ENCODE measurements at places on chromosomes 7 and 10. TPM values are rescaled to one million over a fixed set of nuclear protein-coding genes. Genes with fewer than 3 reads are reported as not detected.

The FRMD4A gene
- 162 TPM for total RNA-seq

- no peak for DNase-seq
Observed at GRCh38 chr7:33885290-33886148, 19.8 kb upstream of the BMPER start.

The PNLIPRP2 gene
- total RNA-seq: not detected

GRCh38 chr10:107415446-107415845 lies 250.9 kb upstream of the SORCS1 start:
- no peak for DNase-seq

The NUDCD3 gene
- total RNA-seq: 90.9 TPM

DNA sequence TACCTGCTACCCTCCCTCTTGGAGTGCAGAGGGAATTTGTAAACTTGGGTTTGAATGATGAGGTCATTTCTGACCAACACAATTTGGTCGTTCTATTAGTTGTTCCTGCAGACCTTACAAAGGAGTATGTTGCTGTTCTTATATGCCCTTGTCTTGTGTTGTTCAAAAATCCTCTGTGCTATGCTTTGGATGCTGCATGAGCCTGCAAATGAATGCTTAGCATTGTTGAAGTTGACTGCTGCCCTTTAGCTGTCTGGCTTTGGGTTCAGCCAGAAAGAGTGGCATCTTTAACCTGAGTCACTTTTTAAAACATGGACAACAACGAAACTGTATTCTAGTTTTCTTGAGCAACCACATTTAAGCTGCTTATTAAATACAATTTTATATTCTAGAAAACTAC lies 80.3 kb downstream of the SND1 start:
- no peak for DNase-seq

GRCh38 chr10:113047151-113047550 lies 97.1 kb downstream of the TCF7L2 start:
- no peak for DNase-seq

GRCh38 chr10:13099666-13100348 lies at the start of gene OPTN:
TSS of gene OPTN (plus strand) at chr10:13100163. CDS start at chr10:13109123, 8,960 bp downstream.
- DNase-seq: no peak

DNA sequence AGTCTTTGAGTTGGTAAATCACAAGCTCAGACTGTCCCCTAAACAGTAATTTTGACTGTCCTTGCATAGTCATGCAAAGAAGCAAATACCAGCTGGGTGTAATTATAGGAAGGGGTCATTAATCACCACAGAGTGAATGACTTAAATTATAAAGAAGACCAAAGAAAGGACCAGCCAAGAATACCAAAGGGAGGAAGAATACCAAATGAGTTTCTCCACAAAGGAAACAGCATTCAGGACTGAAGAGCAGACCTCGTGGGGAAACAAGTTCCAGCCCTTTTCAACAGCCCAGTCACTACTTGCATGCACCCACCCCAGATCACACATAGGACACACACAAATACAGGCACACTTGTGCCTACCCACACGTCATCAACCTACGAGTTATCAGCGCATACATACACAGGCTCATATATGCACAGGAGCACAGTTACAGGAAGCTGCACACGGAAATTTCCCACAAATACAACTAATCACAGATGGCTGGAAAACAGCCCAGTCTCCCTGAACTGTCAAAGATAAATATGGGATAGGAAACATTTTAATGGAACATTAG lies 77.6 kb downstream of the DENND2A start:
- DNase-seq: no peak

DNA sequence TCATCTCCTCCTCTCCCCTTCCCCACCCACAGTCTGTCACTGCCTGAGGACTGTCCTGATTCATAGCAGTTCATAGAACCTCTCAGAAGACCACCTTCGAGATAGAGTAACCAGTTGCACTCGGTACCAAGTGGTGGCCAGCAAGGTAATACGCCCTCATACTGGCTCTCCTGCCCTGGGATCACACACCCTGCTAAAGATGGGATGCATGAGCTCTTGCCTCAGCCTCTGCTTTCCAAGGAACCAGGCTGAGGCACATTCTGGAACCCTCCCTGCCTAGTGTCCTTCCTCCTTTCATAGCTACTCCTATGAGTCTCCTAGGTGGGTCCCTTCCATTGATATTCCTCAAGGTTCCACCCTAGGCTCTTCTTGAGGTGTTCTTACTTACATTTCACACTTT lies 15.5 kb downstream of the CFAP43 start:
- no peak for DNase-seq

- no peak for DNase-seq
Observed at GRCh38 chr10:104103956-104104355, 18.0 kb upstream of the SFR1 start.

GRCh38 chr10:33295851-33296250 lies 38.6 kb downstream of the NRP1 start:
- DNase-seq: no peak

DNA sequence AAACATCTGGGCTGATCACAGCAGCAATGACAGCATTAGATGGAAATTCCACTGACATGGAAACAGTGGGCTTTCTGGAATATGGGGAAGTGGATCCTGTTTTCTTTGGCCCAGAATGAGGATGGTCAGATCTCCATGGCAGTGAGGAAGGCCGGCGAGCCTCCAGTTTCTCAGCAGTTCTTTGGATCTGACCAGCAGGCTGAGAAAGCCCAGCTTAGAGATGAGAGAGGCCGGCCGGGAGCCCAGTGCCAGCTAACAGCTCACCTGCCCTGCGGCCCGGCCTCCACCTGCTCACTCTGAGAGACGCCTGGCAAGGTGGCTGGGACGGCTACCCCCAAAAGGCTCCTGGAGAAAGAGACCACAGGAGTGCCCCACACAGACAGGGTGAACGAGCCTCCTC lies 24.2 kb downstream of the GPER1 start:
- no peak for DNase-seq

- no peak for DNase-seq
Observed at GRCh38 chr7:28889290-28889689, 68.8 kb downstream of the TRIL start.

DNA sequence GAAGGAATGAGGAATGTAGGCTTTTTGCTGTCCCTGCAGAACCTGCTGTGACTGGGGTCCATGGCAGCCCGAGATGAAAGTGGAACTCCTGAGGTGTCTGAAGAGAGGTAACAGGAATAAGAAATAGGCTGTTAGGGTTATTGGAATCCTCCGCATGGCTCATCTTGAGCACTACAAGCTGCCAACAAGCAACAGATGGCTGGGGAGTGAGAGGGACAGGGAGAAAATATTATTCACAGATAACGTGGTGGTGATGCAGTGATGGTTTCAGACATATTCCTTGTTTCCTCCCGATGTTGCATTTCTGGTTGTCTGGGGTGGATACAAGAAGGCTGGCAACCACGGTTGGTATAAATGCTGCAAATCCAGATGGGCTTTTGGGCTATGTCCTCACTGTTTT lies 46.1 kb downstream of the AP3M1 start:
- no peak for DNase-seq

- DNase-seq: no peak
Observed at GRCh38 chr7:151871904-151872303, 5.0 kb downstream of the PRKAG2 start.

The RPEL1 gene
- not detected for total RNA-seq

The LLCFC1 gene
- not detected for total RNA-seq

The LRRN3 gene
- total RNA-seq: 0.76 TPM

- DNase-seq: no peak
Observed at GRCh38 chr7:134945691-134946090, 40.6 kb upstream of the AGBL3 start.

DNA sequence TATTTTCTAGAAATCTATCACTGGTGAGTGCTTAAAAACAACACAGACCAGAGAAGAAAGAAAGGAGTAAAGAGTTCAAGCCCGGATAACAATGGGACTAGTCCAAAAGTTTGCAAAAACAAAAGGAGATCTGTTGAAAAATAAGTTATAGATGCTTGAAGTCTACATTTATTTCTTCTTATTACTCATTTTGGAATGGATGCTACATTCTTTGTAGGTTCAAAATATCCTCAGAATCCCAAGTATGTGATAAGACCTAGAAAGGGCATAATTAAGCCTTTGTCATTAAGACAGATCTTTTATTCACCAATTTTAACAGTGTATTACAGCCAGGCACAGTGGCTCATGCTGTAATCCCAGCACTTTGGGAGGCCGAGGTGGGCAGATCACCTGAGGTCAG lies 42.7 kb upstream of the ITGB8 start:
- DNase-seq: no peak

GRCh38 chr7:77649716-77650349 lies 46.4 kb upstream of the RSBN1L start:
- no peak for DNase-seq

- DNase-seq: no peak
Observed at GRCh38 chr7:29039821-29040578, 81.9 kb upstream of the TRIL start.

DNA sequence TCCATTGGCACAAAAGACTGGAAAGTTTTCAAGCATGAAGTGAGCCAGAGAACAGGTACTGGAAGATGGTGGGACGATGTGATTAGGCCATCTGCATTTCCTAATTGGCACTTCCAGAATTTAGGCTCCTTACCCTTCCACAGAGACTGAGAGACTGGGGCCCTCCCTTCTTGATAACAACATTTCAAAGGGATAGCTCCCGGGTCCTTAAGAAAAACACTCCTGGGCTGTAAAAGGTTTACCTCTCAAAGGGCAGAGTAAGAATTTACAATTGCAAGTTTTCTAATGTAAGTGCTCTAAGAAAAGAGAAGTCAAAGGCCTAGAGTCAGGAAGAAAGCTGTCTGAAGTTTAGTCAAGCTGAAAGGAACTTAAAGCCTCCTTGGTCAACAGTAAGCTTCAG lies 559.5 kb upstream of the C7orf33 start:
- no peak for DNase-seq

DNA sequence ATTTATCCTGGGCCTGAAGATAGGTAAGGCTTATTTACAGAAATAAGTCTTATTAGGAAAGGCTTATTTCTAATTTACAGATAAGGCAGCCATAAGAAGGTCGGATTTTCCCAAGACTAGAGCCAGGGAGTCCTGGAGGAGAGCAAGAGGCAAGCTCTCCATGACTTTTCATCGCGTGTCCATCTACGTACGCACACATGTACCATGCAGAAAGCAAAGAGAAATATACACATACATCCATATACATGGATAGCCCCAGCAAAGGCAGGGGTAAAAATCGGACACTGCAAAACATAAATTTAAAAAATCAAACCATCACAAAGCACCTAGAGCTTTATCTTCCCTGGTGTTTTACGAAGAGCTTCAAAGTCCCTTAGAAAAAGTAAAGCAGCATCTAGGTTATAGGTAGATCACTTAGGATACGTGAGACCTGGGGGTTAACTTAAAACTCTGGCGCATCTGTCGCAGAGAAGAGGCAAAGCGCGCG lies 25.8 kb upstream of the ZRANB1 start:
- peak; percentile 10 for DNase-seq

- DNase-seq: no peak
Observed at GRCh38 chr7:158292948-158293347, 294.7 kb downstream of the PTPRN2 start.

DNA sequence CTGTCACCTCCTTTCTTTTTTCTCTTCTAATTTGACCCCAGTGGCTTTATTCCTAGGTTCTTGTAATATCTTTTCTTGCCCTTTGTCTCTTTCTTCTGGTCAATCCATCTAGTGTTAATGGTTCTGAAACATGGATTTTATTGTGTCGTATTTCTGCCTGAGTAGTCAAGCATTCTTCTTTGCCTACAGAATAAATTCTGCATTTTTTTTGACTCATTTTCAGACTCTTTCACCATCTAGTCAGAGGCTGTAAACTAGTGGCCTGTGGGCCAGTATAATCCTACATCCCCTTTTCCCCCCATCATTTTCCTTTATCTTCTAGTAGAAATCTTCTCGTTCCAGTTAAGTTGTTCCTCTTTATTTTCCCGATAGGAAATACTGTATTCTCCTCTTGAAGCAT lies 29.4 kb downstream of the LUC7L2 start:
- DNase-seq: no peak

GRCh38 chr7:38308140-38308539 lies 34.7 kb upstream of the TARP start:
- no peak for DNase-seq

The SVOPL gene
- total RNA-seq: not detected

DNA sequence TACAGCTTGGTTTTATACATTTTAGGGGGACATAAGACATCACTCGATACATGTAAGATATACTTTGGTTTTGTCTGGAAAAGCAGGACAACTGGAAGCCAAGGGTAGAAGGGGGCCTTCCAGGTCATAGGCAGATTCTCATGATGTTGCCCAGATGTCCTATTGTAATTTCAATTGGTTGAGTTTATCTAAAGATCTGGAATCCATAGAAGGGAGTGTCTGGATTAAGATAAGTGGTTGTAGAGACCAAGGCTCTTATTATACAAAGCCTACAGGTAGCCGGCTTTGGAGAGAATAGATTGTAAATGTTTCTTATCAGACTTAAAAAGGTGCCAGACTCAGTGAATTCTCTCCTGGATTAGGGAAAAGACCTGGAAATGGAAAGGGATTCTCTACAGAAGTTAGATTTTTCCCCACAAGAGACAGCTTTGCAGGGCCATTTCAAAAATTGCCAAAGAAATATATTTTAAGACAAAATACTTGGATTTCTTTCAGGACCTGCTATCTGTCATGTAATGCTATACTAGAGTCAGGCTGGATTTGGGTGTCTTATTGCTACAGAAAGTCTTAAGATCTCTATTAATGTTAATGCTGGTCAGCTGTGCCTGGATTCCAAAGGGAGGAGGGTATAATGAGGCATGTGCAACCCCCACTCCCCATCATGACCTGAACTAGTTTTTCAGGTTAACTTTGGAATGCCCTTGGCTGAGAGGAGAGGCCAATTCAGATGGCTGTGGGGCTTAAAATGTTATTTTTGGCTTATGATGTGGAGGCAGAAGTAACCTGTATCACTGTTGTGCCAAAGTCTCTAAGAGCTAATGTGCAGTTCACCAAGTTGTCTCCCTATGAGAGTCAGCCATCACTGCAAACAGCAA lies 511.1 kb upstream of the C7orf33 start:
- no peak for DNase-seq

The FAM241B gene
- total RNA-seq: 1.8 TPM

The SSC4D gene
- total RNA-seq: 1.4 TPM

DNA sequence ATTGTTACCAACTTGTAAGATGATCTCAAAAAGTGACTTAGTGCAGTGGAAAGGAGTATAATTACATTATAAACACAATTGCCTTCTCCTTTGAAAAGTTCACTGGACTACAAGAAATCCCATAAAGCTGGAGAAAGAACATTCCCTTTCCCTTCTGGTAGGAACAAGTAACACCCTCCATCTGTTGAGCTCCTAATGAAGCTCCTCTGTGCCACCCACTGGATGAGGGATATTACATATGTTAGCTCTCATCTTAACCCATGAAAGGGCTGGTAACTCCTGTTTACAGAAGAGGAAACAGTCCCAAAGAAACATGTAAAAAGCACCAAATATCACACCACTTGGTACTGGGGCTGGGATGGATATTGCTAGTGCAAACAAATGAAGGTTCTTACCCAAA lies 8.1 kb downstream of the PGAM1 start:
- DNase-seq: no peak

DNA sequence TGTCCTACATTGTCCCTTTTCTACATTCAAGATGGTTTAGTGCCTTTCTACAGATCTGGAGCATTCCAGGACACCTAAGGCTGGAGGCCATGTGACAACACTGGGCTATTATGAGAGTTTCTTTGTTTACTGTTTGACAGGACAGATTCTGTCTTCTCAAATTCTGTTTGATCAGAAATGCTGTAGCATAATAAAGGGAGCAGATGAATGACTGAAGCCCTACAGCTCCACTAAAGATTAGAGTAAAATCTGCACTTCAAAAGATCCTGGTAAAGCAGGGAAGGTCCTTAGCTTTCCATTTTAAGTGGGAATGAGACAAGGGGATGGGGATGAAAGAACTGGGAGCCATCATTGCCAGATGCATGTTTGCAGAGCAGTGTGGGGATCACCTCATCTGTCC lies 38.4 kb downstream of the TMEM229A start:
- no peak for DNase-seq

- no peak for DNase-seq
Observed at GRCh38 chr10:26222563-26222962, 6.0 kb downstream of the GAD2 start.
